ENCODE measurements at places on chromosomes 3 and 15.

GRCh38 chr3:25856902-25857518 lies 67.1 kb downstream of the OXSM start:
- peak; percentile 70 for DNase-seq

- DNase-seq: no peak
Measured at GRCh38 chr15:29688506-29689286, 133.6 kb downstream of the TJP1 start.

- no peak for DNase-seq
Measured at GRCh38 chr3:101806491-101806890, 27.5 kb downstream of the NXPE3 start.

DNA sequence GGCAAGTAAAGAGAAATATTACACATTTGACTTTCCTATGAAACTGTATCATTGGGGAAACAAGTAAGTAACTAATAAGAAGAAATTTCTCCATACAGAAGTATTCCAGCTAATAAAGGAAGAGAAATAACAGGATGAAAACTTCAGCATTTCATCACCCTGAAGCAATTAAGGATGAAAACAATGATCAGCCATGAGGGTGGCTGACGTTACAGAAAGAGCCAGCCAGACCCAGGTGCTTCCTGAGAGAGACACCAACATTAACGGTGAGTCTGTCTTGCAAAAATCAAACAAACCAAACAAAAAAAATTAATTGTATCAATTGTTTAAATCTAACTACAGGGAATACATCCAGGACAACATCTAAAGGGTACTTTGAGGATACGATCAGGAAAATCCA lies 190.0 kb downstream of the ARRDC4 start:
- no peak for DNase-seq
